ENCODE measurements at places on chromosomes 12 and 14.
A peak's percentile ranks its signal among the peaks of the same experiment; 100 is the strongest.

- peak; percentile 18 for DNase-seq
Measured at GRCh38 chr14:97218691-97219430, 421.7 kb downstream of the VRK1 start.

DNA sequence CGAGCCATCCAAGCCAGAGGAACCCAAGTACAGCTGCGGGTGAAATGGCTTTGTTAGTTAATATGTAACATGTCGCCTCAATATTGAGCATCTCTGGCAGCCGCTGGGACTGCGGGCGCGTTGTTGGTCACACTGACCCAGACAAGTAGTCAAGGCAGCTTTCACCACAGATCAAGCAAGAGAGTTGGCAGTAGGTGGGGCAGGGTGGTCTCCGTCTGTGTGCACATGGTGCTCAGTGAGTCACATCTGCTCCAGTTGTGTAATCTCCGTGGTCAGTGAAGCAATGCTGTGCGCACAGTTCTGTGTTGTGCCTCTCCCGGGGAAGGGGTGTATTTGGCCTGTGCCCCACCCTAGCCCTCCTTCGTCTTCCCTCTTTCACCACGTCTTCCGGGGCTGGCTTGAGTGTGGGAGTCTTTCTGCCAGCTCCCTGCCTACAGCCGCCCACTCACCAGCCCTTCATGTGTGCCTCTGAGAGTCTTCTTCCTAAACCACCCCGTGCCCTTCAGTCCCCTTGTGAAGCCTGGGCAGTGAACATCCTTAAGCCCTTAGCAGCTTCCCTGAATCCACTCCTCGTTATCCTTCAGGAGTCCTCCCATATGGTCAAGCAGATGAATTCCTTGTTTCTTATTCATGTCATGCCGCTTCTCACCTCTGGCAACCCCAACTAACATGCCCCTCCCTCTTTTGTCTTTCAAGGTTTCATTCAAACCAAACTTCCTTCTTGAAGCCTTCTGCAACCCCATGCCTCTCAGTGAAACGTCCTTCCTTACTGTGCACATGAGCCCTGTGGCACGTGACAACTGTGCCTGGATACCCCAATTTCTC, 242.1 kb downstream of the CACNA1C start:
- no peak for DNase-seq

- no peak for DNase-seq
Measured at GRCh38 chr12:88814779-88815178, 234.5 kb upstream of the KITLG start.

- DNase-seq, result peak; percentile 44
Measured at GRCh38 chr14:94129111-94129757, at the start of gene IFI27L2. Gene IFI27L2, minus strand, starts transcription at chr14:94129604. Its CDS starts 40 bp downstream, at chr14:94129564.

DNA sequence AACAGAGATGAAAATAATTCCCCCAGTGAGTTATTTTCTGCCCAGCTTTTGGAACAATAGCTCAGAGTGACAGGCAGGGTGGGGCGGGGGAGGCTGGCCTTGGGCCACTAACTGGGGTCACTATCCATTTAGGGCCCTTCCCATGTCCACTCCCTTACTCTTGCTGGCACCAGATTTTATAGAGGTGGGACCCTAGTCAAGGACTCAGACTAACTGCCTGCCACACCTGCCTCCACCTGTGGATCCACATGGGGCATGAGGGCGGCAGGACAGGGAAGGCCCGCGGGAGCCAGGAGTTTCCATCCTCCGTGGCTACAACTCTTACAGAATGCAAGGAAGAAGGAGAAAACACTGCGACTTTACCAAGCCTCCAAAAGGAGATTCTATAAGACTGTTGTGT, 10.1 kb downstream of the VDR start:
- DNase-seq, result no peak

GRCh38 chr12:100518376-100518775, 44.7 kb downstream of the NR1H4 start:
- DNase-seq, result no peak

DNA sequence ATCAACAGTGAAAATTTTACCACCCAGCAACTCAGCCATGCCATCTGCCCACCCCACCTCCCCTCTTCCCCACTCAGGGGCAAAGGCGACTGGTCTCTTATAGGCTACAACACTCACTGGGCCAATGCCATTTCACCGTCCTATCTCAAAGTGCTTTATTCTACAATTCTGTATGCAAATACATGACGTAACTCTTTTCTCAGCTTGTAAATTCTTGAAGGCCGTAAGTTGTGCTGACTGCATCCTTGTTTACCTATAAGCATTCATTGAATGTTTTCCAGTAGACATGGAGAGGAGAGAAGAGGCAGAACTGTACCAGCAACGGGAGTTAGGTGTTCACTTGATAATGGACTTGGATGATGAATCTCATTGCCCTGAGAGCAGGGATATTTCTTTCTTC, 15.6 kb downstream of the BCL2L14 start:
- DNase-seq, result no peak

DNA sequence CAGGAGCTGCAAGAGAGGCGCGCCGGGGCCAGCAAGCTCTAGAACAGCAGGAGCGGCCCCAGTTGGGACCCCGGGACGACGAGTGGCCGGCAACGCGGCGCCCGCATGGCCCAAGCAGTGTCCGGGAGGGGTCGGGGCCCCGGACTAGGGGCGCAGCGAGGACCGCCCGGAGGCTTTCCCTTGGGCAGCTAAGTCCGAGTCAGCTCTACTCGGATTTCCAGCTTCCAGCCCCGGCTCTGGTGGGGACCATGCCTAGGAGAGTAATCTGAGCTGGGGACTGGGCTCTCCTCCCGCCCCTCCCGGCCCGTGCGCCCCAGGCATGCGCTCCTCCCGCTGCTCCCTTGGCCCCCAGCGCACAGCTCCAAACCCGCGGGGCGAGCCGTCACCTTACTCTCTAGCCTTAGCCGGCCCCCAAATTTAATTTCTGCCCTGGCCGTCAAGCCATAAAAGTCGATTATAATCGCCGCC, 41.6 kb upstream of the CAPRIN2 start:
- no peak for DNase-seq

DNA sequence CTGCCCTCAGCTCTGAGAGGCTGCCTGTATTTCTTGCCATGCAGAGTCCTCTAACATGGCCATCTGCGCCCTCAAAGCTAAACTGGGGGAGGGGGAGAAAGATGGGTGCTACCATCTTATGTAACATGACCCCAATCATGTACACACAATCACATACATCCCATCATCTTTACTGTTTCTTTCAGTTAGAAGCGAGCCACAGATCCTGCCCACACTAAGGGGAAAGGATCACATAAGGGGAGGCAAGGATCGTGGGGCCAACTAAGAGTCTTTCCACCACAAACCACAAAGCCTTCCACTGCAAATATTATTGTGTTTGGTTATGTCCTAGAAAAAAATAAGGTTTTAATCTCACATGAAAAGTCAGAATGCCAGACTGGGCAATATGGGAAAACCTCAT, 11.8 kb upstream of the AMN1 start:
- DNase-seq, result no peak

GRCh38 chr14:20110438-20110837, at the start of gene OR4K17:
Gene OR4K17, plus strand, starts transcription at chr14:20110739. Its CDS starts 6,761 bp downstream, at chr14:20117500.
- no peak for DNase-seq

GRCh38 chr14:88130057-88130432, 125.1 kb downstream of the GPR65 start:
- DNase-seq, result no peak
